ENCODE measurements at places on chromosomes 2 and 18.

DNA sequence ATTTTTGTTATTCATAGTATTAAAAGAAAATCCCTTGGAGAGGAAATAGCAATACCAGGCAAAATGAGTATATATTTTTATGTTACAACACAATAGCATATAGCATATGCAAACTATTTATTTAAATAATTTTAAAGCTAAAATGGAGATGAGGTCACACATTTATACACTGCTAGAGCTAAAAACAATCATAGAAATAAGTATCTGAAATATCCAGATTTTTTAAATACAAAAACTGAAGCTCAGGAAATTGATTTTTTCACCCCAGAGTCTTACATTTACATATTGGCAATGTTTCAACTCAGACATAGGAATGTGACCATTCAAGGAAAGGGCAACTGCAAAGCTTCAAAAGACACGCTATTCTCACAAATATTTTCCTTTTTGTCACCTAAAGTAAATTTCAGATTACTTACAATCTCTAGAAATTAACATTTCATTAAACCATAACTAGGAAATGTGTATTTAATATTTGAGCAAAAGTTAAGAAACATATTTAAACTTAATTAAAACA is 8.9 kb downstream of the TFPI start:
- no peaks in the 10 kb centered on the region for H3K4me1 ChIP-seq
- DNase-seq = no peak
- H3K27ac ChIP-seq = no peak overlapping the region

DNA sequence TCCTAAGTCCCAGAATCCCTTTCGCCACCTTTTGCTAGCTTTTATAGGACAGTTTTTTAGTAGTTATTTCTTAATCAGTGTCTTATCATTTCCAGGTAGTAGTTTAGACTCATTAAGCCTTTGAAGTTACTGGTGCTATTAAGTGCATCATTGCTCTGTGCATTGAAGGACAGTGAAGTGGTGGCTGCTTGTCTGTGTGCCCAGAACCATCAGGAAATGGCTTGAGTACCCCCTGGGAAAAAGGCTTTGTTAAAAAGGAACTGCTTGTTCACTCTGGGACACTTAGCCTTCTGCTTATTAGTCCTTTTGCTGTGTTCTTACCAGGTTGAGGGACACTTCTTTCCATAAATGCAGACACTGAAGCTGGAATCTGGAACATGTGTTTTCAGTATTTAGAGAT is 30.0 kb downstream of the DTNA start:
- no peak overlapping the region for H3K4me3 ChIP-seq
- no peaks in the 10 kb centered on the region for H3K36me3 ChIP-seq
- H3K27me3 ChIP-seq = no peaks in the 10 kb centered on the region
- DNase-seq = no peak
- H3K4me1 ChIP-seq = no peaks in the 10 kb centered on the region

- no peak overlapping the region for H3K27ac ChIP-seq
- H3K4me3 ChIP-seq = no peak overlapping the region
- no peaks in the 10 kb centered on the region for H3K36me3 ChIP-seq
- no peak for DNase-seq
- no peaks in the 10 kb centered on the region for H3K4me1 ChIP-seq
Measured at GRCh38 chr2:40466332-40466906, 14.5 kb upstream of the SLC8A1 start.

DNA sequence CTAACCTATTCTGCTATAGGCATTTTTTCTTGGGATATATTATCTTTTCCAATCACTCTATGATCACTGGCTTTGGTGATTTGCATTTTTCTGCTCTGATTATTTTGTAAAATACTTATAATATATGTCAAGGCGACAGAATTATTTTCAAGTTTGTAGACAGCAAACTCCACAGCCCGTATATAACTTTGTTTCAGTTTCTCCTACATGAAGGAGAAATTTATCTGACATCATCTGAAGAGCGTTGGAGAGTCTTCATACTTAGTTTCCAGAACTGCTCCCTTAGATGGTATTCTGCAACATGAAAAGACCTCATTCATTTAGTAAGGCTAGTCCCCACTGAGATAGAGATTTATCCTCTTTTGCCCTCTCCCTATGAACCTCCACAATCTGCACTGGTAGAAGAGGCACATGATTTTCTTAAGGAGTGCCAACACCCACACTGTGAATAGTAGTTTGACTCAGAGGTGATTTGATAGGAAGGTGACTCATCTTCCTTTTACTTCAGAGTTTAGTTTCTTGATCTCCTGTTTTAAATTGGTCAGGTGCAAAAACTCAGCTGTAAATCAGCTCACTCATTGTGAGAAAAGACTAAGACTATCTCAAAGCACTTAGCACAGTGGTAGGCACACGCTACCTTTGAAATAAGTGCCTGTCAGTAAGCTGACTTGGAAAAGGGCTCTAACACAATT is 1848.6 kb upstream of the CELF4 start:
- no peak overlapping the region for H3K27ac ChIP-seq
- DNase-seq = no peak
- no peaks in the 10 kb centered on the region for H3K36me3 ChIP-seq

DNA sequence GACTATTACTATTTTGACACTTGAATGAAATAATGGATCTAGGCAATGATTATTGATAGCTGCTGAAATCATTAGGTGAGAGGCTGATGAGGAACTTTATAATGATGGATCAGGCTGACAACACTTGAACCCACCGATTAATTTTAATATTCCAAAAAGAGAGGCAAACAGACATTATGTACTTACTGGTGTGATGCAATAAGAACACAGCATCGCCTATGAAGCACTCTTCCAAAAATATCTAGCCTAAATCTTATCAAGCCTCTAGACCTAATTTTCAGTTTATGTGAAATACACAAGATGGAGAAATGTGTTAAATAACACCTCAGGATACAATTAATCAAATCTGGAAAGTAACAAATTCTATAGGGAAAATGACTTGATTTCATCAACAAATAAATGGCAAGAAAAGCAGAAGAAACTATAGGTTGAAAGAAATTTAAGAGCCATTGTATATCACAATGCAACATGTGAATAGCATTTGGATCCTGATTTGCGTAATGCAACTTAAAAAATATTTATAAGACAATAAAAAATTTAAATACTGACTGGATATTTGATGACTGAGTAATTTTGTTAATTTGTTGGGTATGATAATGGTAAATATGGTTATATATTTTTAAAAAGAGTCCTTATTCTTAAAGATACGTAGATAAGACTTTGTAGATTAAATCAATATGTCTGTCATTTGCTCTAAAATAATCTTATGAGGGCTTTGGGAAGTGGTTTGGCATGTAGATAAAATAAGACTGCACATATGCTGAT is 17.2 kb upstream of the SSB start:
- no peak overlapping the region for H3K27ac ChIP-seq
- no peaks in the 10 kb centered on the region for H3K27me3 ChIP-seq

DNA sequence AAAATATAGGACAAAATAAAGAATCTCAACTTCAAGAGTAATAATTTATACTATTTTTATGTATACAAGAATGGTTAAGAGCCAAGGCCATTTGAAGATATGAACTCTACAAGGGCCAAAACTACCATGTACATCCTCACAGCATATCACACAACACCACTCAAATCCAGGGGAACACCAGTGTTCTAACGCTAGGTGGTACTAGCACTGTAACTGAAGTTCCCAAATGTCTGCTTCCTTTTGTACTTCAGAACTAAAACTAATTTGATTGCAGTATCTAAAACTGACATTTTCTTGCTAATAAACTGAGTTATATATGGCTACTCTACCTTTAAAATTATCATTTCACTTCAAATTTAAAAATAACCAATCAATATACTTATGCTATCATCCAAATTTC is 47.0 kb downstream of the REV1 start:
- H3K4me3 ChIP-seq = no peak overlapping the region
- no peaks in the 10 kb centered on the region for H3K27me3 ChIP-seq
- peaks cover 42% of the 10 kb centered on the region for H3K36me3 ChIP-seq
- no peaks in the 10 kb centered on the region for H3K4me1 ChIP-seq

- no peak for DNase-seq
- H3K4me3 ChIP-seq = no peak overlapping the region
- H3K27ac ChIP-seq = no peak overlapping the region
- H3K36me3 ChIP-seq = peaks cover 8% of the 10 kb centered on the region
Measured at GRCh38 chr2:25651782-25652455, 21.5 kb downstream of the DTNB start.

DNA sequence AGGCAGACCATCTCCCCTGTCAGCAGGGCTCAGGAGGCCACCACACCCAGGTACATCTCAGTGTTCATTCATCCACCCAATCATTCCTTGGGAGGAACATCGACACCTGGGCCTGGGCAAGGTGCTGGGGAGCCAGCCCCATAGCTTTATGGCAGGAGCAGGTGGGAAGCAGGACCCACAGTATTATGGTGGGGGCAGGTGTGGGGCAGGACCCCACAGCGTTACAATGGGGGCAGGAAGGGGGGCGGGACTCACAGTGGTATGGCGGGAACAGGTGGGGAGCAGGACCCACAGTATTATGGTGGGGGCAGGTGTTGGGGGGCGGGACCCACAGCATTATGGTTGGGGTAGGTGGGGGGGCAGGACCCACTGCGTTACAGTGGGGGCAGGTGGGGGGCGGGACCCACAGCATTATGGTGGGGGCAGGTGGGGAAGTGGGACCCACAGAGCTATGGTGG is 128.9 kb upstream of the HS6ST1 start:
- H3K27me3 ChIP-seq = no peaks in the 10 kb centered on the region
- no peak overlapping the region for H3K27ac ChIP-seq
- DNase-seq = no peak
- H3K4me1 ChIP-seq = no peaks in the 10 kb centered on the region

- H3K4me1 ChIP-seq = no peaks in the 10 kb centered on the region
- H3K4me3 ChIP-seq = no peak overlapping the region
- DNase-seq = no peak
- no peaks in the 10 kb centered on the region for H3K36me3 ChIP-seq
- H3K27ac ChIP-seq = no peak overlapping the region
Measured at GRCh38 chr2:133475610-133476009, 92.7 kb downstream of the NCKAP5 start.

DNA sequence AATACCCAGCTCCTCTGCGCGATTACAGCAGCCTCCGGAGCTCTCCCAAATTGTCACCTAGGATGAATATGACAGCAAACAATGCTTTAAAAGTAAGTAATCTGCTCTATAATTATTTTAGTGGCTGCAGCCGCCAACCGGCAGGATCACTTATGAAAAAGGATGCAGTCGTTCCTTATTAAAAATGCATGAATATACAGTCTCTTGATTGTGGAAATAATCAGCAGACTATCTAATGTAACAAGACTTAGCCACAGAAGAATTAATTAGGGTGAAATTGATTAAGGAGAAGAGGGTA is 71.8 kb upstream of the STPG4 start:
- no peaks in the 10 kb centered on the region for H3K36me3 ChIP-seq
- no peaks in the 10 kb centered on the region for H3K4me1 ChIP-seq
- H3K27me3 ChIP-seq = no peaks in the 10 kb centered on the region
- no peak for DNase-seq
- H3K4me3 ChIP-seq = no peak overlapping the region

- H3K27ac ChIP-seq = no peak overlapping the region
- H3K4me1 ChIP-seq = no peaks in the 10 kb centered on the region
- H3K27me3 ChIP-seq = no peaks in the 10 kb centered on the region
- no peaks in the 10 kb centered on the region for H3K36me3 ChIP-seq
Measured at GRCh38 chr2:184760931-184761330, 162.6 kb downstream of the ZNF804A start.

DNA sequence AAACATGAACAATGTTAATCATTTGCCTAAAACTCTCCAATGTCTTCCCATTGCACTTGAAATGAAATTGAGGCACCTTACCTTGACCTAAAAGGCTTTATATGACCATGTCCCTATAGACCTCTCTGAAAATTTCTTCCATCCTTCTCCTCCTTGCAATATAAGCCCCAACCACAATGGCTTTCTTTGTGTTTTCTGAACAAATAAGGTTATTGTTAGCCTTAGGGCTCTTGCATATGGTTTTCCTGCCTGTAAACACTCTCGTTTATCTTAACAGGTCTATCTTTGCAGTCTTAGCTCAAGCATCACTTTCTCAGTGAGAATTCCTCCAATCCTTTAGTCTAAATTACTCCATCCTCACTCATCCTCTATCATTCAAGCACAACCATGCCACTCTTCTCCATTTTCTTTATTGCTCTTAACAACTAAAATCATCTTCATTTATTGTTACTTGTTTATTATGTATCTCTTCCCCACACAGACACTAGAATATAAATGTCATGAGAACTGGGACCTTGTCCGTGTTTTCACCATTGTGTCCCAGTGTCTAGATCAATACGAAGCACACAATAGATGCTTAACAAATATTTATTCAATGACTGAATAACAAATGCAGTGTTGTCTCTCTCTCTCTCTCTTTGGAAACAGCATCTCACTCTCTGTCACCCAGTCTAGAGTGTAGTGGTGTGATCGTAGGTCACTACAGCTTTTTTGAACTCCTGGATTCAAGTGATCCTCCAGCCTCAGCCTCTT is 129.3 kb downstream of the RDH14 start:
- no peak overlapping the region for H3K27ac ChIP-seq
- H3K27me3 ChIP-seq = no peaks in the 10 kb centered on the region
- no peak overlapping the region for H3K4me3 ChIP-seq
- no peaks in the 10 kb centered on the region for H3K36me3 ChIP-seq
- no peak for DNase-seq

DNA sequence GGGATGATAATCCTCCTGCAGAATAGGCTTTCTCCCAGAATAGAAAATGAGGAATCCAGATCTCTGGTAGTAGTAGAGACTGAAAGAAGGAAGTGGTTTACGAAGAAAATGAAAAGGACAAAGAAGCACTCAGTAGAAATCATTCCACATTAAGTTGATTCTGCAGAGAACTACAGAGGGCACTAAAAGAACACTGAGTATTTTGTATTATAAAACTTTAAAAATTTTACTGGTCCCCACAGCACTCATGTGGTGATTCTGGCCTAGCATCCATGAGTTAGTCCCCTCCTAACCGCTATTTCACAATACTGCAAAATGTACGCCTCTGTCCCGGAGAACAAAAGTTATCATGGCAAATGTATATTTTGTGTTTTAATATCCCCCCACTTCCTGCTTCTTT is 42.9 kb upstream of the SLC35F5 start:
- H3K27ac ChIP-seq = no peak overlapping the region
- DNase-seq = no peak
- no peaks in the 10 kb centered on the region for H3K27me3 ChIP-seq
- no peaks in the 10 kb centered on the region for H3K4me1 ChIP-seq
- no peaks in the 10 kb centered on the region for H3K36me3 ChIP-seq

DNA sequence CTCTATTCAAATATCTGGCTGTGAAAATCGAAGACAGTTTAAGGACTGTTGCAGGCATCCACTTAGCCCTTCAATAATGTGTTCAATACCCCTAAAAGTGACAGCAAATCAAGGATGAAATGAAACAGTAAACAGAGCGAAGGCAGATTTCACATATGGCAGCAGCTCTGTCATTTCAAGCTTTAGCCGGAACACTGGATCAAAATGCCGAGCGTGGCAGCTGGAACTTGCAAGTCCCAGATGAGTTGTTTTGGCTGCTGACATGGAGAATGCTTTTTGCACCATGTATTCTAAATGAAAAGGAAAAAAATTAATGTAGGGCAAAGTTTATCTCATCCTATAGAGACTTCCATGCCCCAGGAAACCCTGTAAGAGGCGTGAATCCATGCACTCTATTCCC is 18.0 kb downstream of the LRRC30 start:
- H3K36me3 ChIP-seq = no peaks in the 10 kb centered on the region
- H3K27ac ChIP-seq = no peak overlapping the region
- H3K27me3 ChIP-seq = no peaks in the 10 kb centered on the region
- no peaks in the 10 kb centered on the region for H3K4me1 ChIP-seq
- DNase-seq = no peak

GRCh38 chr2:56232912-56233311 is 49.1 kb downstream of the CCDC85A start:
- H3K4me3 ChIP-seq = no peak overlapping the region
- no peaks in the 10 kb centered on the region for H3K36me3 ChIP-seq
- H3K27me3 ChIP-seq = no peaks in the 10 kb centered on the region
- H3K27ac ChIP-seq = no peak overlapping the region
- no peaks in the 10 kb centered on the region for H3K4me1 ChIP-seq

All from CD4-positive, alpha-beta T cell (primary cell).